Muscle of back (tissue), 13 donors: ENCODE measurements at places on chromosomes 5 and 9. TPM values are rescaled to one million over a fixed set of nuclear protein-coding genes. Genes with fewer than 3 reads are reported as not detected.

The CAVIN4 gene
- 262 TPM for polyA plus RNA-seq

The CARD6 gene
- 1.6 TPM for polyA plus RNA-seq

The SPINK13 gene
- polyA plus RNA-seq = 0.69 TPM

The UHRF2 gene
- 27.4 TPM for polyA plus RNA-seq

The WNT8A gene
- not detected for polyA plus RNA-seq

The SRD5A1 gene
- polyA plus RNA-seq = 10.8 TPM

The CTXN3 gene
- polyA plus RNA-seq = 0.99 TPM

The ENTPD8 gene
- polyA plus RNA-seq = 0.26 TPM

The C5orf58 gene
- polyA plus RNA-seq = 0.55 TPM

The ANKRD18B gene
- 0.67 TPM for polyA plus RNA-seq

The SLC36A3 gene
- polyA plus RNA-seq = not detected

The SLC6A19 gene
- polyA plus RNA-seq = not detected

The DNAJC25 gene
- 9.0 TPM for polyA plus RNA-seq

The IL4 gene
- polyA plus RNA-seq = not detected

The IFNA21 gene
- polyA plus RNA-seq = not detected

The AQP3 gene
- 6.2 TPM for polyA plus RNA-seq

The TAF11L12 gene
- polyA plus RNA-seq = not detected

The DBN1 gene
- polyA plus RNA-seq = 221 TPM

The GAPT gene
- 0.97 TPM for polyA plus RNA-seq

The PRUNE2 gene
- polyA plus RNA-seq = 16.0 TPM

The DOK3 gene
- polyA plus RNA-seq = 6.2 TPM

The PRKAA1 gene
- 24.1 TPM for polyA plus RNA-seq

The HK3 gene
- polyA plus RNA-seq = 1.1 TPM

The ANXA1 gene
- 135 TPM for polyA plus RNA-seq

The PHYHD1 gene
- 34.4 TPM for polyA plus RNA-seq

The MEIKIN gene
- not detected for polyA plus RNA-seq

The MAMDC4 gene
- polyA plus RNA-seq = 5.2 TPM

The KCNV2 gene
- polyA plus RNA-seq = 0.08 TPM

The BNC2 gene
- 10.0 TPM for polyA plus RNA-seq

The IL33 gene
- 33.8 TPM for polyA plus RNA-seq

The CDO1 gene
- 20.7 TPM for polyA plus RNA-seq

The PHF19 gene
- polyA plus RNA-seq = 34.9 TPM

The CCNO gene
- 0.22 TPM for polyA plus RNA-seq

The CTNND2 gene
- 0.92 TPM for polyA plus RNA-seq

The PDZD2 gene
- 6.4 TPM for polyA plus RNA-seq

The SPINK1 gene
- polyA plus RNA-seq = not detected

The TLX3 gene
- not detected for polyA plus RNA-seq

The GABRA1 gene
- polyA plus RNA-seq = not detected

The C1QTNF3 gene
- 78.5 TPM for polyA plus RNA-seq

The SOX30 gene
- polyA plus RNA-seq = 0.59 TPM

The TAL2 gene
- 24.1 TPM for polyA plus RNA-seq

The PPP2R2B gene
- 6.8 TPM for polyA plus RNA-seq

The CYLC2 gene
- not detected for polyA plus RNA-seq
